ENCODE measurements at places on chromosomes 11 and 22. TPM values are rescaled to one million over a fixed set of nuclear protein-coding genes. Genes with fewer than 3 reads are reported as not detected.

DNA sequence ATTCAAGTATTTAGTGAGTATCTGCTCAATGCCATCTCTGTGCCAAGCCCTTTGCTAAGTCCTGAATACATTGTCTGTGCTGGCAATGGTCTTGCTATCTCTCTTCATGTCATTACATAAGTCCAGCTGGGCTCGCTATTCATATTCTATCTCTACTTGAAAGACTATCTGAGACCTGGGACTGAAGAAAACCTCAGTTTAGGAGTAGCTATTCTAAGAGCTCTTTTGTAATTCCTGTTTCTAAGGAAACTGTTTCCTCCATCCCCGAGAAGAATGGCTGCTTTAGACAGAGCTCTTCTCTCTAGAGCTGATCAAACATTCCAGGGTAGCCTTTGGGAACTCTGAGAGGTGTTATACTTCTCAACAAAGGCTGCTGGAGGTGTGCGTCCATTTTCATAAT lies 33.0 kb downstream of the SLC17A6 start:
- no peak for DNase-seq

- DNase-seq, result no peak
These were observed 15.4 kb downstream of the RASD2 start for GRCh38 chr22:35555946-35556547.

GRCh38 chr11:17609291-17610084 lies 62.4 kb downstream of the OTOG start:
- no peak for DNase-seq

DNA sequence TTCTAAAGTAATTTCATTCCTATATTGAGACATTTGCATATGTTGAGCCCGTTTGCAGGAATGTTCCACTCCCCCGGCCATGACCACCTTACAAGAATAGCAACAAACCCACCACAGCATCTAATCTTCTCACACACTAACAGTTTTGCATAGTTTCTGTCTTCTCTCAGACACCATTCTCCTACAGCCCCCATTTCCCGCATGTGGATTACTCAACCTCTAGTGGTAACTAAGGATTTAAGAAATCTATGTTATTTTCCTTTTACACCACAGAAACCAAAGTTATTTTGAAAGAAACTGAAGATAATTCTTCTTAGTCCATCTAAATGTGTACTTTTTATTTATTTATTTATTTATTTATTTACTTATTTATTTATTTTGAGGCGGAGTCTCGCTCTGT lies 2.3 kb downstream of the MS4A4E start:
- no peak for DNase-seq

DNA sequence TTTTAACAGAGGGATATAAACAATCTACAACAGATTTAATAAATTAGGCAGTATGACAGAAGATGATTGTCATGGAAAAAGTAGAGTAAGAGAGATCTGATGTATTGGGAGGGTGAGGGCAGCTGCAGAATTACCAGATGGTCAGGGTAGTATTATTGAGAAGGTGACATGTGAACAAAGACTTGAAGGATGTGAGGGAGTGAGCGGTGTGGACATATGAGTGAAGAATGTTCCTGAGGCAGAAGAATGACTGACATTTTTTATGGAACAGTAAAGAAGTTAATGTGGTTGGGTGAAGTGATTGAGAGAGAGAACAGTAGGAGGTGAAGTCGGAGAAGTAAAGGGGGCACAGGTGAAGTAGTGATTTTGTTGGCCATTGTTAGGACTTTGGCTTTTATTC lies 42.4 kb upstream of the HIPK3 start:
- no peak for DNase-seq

GRCh38 chr11:289398-289711 lies 429 bp downstream of the PGGHG start:
- no peak for DNase-seq

DNA sequence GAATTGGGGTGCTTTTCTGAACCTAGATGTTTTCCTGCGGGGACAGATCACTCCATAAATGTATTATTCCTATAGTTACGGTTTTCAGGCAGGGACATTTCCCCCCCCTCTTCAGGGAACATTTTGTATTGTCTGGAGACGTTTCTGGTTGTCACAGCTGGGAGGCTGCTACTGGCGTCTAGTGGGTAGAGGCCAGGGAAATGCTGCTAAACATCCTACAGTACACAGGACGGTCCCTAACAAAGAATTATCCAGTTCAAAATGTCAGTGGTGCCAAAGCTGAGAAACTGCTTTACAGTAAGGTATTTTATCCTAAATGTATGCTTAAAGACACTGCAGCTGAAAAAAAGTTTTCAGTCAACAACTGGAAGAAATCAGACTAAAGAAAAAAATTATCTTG lies 19.4 kb downstream of the PIWIL4 start:
- DNase-seq, result no peak

DNA sequence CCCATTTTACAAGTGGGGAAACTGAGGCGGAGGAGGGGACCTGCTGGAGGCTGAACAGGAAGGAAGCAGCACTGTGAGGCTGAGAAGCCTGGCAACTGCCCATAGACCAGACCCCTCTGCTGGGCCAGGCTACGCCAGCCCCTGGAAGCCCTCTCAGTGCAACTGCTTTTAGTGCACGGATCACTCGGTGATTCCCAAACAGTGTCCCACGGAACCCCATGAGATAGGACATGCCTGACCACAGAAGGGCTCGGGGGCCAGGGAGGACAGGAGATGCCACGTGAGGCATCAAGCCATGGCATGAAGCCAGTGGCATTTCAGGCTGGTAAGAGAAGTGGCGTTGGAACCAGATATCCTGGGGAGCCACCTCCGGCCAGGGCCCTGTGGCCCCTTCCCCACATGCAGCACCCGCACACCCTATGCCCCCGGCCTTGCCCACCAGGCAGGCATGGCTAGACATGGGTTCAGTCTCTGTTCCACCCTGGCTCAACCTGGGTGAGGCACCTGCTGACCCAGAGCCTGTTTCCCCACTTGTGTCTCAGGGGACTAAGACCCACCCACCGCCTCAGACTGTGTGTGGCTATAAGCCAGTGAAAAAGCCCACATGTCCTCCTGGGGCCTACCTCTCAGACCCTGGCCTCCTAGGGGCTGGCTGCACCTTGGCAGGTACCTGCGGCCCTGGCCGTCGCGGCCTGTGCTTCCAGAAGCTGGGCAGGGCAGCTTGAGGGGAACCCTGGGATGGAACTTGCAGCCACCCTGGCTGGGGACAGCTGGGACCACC lies 84.1 kb downstream of the WNT7B start:
- DNase-seq, result no peak

DNA sequence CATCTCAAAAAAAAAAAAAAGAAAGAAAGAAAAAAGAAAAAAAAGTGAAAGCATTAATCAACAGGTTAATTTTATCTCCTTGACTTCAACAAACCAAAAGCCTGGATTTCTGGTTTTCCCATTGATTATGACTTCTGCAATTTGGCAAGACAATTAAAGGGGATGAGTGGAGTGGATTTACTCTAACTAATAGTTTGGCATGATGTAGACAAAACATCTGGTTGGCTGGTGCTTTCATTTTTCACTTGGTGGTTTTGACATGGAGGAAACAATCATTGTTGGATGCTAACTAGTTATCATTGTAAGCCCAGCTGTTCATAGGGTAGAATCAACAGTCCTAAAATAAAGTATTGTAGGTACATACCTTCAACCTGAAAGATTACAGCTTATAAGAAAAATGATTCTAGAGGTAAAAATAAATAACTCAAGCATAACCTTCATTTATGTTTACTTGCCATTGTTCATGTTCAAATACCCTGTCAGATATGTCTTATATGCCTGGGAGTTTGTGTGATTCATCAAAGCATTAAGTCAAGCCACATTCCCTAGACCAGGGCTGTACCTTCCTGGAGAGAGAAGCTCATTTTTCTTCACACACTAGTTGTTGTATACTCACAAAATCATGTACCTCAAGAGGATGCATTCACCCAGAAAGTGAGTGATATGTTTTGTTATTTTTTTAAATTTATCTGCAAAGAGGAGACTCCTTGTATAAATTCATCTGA lies 15.1 kb downstream of the FIBIN start:
- no peak for DNase-seq

GRCh38 chr11:69074375-69075140 lies 25.8 kb downstream of the TPCN2 start:
- no peak for DNase-seq

GRCh38 chr11:130318031-130318673 lies 3.4 kb upstream of the ZBTB44 start:
- no peak for DNase-seq

GRCh38 chr11:69108559-69108958 lies 47.2 kb upstream of the SMIM38 start:
- DNase-seq, result no peak

GRCh38 chr22:26501996-26502395 lies 10.3 kb downstream of the TFIP11 start:
- no peak for DNase-seq

GRCh38 chr11:126703662-126704061 lies 296.9 kb downstream of the KIRREL3 start:
- DNase-seq, result no peak

DNA sequence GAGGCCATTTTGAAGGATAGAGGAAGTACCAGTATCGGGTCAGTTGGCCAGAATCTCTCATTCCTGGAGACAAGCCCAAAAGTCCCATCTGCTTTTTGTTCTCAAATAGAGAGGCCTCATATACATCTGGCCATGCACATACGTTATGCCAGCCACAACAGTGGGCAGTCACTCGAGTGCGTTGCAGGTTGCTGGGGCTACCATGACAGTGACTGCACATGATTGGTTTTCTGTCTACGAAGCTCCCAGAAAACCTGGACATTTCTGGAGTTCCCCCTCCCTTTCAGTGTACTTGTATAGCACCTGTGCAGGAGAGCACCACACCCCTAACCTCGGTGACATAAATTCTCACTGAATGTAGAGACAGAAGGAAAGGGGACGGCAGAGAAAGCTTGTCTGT lies 62.1 kb downstream of the C22orf31 start:
- DNase-seq, result no peak

- no peak for DNase-seq
These were observed 21.2 kb downstream of the LIF start for GRCh38 chr22:30225220-30225927.

GRCh38 chr11:133386262-133386661 lies 146.0 kb downstream of the OPCML start:
- DNase-seq, result no peak

DNA sequence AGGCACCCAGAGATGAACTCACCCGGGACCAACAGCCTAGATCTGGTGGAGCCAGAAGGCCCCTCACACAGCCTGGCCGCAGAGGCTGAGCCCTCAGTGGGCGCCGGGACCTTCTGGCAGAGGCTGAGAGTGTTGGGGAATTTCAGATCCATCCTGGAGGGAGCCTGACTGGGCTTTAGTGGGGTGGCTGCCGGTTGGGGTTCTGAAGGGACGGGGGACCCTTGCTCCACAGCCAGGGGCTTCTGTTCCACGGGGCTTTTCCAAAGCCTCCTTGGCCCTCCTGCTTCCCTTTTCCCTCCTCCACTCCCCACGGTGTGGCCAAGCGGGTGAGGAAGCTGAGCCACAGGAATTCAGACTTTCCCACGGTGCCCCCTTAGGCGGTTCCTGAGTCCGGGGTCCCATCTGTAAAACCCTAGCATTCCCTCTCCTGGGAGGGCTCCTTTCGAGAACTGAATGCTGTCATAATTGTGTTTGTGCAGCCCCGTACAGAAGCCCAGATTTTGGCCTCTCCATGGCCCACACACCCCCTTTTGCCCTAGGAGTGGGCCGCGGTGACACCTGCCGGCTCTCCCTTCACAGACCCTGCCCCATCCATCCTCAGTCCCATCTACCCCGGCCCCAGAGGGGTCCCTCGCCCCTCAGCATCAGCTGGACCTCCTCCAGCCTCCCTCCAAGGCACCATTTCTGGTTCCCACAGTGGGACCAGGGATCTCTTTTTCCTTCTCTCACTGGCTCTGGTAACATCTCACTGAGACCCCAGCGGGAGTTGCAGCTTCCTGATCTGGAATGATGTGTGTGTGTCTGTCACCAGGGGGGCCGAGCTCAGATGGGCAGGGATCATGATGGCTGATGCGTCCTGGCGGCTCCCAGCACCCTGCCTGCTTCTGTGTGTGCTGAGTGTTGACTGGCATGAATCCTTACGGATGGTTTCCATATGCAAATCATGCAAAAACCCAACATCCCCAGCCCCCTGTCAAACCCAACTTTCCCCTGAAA lies 1048.4 kb downstream of the TBC1D22A start:
- no peak for DNase-seq

GRCh38 chr11:1043563-1044096 lies 7.1 kb upstream of the MUC6 start:
- DNase-seq, result no peak

GRCh38 chr11:79274636-79275331 lies 166.0 kb downstream of the TENM4 start:
- DNase-seq, result no peak

- DNase-seq, result no peak
These were observed 48.0 kb downstream of the BID start for GRCh38 chr22:17726006-17726927.

LIMK2 gene
- 37.3 TPM for total RNA-seq

DNA sequence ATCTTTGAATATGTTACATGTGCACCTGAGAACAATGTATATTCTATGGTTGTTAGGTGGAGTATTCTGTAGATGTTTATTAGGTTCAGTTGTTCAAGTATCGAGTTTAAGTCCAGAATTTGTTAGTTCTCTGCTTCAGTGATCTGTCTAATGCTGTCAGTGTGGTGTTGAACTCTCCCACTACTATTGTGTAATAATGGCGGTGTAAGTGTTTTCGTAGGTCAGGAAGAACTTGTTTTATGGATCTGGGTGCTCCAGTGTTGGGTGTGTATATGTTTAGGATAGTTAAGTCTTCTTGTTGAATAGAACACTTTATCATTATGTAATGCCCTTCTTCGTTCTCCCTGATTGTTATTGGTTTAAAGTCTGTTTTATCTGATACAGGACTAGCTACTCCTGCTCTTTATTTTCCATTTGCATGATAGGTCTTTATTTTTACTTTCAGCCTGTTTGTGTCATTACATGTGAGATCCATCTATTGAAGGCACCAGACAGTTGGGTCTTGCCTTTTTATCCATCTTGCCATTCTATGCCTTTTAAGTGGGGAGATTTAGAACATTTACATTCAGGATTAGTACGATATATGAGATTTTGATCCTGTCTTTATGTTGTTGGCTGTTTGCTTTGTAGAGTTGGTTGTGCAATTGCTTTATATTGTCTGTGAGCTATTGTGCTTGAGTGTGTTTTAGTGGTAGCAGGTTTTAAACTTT lies 121.6 kb downstream of the DDX10 start:
- no peak for DNase-seq

DNA sequence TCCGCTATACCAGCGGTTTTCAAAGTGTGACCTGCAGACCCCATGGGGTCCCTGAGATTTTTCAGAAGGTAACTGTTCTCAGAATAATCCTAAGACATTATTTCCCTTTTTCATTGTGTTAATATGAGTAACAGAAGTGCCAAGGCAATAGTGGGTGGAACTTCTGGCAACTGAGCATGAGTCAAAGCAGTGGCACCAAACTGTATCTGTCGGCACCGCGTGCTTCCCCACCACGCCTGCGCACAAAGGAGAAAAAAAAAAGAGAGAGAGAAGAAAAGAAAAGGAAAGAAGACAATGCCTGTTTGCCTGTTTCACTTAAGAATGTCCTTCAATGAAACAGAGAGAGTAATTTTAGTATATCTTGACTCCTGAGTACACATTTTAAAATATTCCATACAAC lies 679.9 kb downstream of the OPCML start:
- no peak for DNase-seq

GRCh38 chr11:98180511-98180910 lies 840.2 kb upstream of the CNTN5 start:
- no peak for DNase-seq

GRCh38 chr11:76632492-76632891 lies 38.1 kb downstream of the LRRC32 start:
- DNase-seq, result no peak

Measured in NCI-H460 (cell line).